ENCODE measurements at places on chromosomes 5 and 9.
A peak's percentile ranks its signal among the peaks of the same experiment; 100 is the strongest.

DNA sequence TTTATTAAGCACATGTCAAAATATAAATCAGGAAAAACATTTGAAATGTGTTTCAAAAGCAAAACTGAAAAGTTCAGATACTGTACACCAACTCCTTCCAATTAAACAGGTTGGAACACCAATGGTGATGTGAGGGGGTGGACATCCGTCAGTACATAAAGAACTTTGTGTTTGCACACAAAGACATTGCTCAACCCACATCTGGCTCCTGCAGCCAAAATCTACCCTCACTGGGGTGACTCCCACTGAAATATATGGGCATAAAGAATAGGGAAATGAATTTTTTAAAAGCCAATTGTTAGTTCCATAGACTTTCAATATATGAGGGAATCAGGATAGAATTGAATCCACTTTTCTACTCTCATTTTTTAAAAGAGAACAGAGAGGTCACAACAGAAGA lies 63.9 kb downstream of the MEGF9 start:
- DNase-seq, result no peak

- DNase-seq, result no peak
These were observed 1.2 kb downstream of the LCN9 start for GRCh38 chr9:135664266-135664665.

DNA sequence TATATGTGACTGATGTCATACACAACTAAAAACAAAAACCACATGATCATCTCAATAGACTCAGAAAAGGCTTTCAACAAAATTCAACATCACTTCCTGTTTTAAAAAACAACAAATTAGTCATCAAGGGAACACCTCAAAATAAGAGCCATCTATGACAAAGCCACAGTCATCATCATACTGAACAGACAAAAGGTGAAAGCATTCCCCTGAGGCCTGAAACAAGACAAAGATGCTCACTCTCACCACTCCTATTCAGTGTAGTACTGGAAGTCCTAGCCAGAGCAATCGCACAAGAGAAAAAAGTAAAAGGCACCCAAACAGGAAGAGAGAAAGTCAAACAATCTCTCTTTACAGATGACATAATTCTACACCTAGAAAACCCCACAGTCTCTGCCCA lies 893.5 kb upstream of the EDIL3 start:
- DNase-seq, result no peak

- DNase-seq, result peak; percentile 64
These were observed 16.6 kb upstream of the EGFL7 start for GRCh38 chr9:136645903-136646754.

DNA sequence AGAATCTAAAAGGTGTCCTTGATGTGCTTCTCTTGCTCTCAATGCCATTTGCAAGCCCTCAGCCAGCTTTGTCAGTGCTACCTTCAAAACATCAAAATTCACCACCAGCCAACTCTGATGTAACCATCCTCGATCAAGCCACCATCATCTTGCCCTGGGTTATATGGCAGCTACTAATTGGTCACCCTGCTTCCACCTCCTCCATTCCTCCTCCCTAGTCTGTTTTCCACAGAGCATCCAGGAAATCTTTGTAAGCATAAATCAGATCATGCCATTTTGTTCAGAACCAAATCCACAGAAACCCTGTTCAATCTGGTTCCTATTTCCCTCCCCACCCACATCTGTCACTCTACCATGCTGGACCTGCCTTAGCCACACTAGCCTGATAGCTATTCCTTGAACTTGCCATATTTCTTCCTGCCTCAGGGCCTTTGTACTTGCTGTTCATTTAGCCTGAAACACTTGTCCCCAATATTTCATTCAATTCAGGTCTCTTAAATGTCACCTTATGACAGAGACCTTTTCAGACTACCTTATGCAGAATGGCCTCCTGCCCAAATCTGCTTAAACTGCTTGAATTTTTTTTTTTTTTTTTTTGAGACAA lies 1.9 kb upstream of the B4GALT1 start:
- DNase-seq, result no peak
